ENCODE measurements at places on chromosomes 6 and 20.

DNA sequence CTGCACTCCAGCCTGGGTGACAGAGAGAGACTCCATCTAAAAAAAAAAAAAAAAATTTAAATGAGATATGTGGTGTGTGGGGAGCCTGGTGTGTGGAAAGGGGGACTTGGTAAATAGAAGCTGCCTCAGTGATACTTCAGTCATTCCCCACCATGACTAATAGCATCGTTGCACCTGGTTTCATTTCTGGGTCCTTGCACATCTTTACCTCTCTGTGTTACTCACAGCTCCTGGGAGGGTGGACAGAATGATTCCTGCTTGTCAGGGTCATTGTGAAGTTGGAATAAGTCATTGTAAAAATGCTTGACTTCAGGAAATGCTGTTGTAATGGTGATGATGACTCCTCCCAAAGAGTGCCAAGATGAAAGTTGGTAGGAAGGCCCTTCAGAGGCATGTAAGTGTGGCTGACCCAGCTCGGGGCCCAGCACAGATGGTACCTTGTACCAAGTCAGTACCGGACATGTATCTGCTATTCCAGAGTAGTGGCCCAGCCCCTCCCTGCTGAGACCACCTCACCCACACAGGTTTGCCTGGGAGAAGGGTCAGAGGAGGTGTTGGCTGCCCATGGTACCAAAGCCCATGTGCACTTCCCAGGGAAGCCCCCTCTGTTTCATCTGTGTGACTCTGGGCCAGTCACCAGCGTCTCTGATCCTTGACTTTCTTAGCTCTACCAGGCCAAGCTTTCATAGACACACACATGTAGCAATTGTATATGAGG is 48.4 kb downstream of the PLAGL2 start:
- DNase-seq = no peak

DNA sequence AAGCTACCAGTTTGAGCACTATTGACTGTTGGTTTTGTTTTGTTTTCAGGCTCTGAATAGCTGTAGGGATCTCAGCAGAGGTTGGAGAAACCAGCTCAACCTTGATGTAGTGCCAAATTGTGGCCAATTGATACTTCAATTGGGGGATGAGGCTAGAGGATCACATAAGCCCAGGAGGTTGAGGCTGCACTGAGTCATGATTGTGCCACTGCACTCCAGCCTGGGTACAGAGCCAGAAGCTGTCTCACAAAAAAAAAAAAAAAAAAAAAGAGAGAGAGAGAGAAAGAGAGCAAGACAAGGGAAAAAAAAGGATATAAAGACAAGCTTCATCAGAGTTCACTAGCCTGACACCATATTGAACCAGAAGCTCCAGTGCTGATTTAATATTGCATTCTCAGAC is 702.1 kb downstream of the FRK start:
- DNase-seq = no peak

GRCh38 chr6:11750682-11751081 is 27.9 kb downstream of the ADTRP start:
- DNase-seq = no peak

- peak; percentile 3 for DNase-seq
Measured at GRCh38 chr6:46651816-46652215, 802 bp downstream of the CYP39A1 start.

DNA sequence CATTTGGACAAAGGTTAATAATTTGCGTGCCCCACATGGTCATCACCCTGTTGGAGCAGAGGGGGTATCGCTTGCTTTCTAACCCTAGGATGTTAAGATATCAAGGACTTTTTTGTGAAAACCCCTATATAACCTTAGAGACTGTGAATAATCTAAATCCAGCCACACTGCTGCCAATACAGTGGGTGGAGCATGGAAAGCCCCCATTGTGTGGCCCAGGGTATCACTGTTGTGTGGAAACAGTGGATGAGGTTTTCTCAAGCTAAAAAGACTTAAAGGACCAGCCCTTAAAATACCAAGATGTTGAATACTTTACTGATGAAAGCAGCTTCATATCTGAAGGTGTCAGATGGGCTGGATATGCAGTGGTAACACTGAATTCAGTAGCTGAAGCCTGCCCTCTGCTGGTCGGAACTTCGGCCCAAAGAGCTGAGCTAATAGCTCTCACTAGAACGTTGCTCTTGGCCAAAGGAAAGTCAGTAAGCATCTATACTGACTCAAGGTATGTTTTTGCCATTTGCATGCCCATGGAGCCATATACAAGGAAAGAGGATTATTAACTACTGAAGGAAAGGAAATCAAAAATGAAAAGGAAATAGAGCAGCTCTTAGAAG is 695.2 kb downstream of the PHF3 start:
- peak; percentile 70 for DNase-seq

- no peak for DNase-seq
Measured at GRCh38 chr6:6901205-6901719, 206.5 kb upstream of the RREB1 start.

- DNase-seq = peak; percentile 91
Measured at GRCh38 chr6:53862662-53863462, 68.1 kb downstream of the LRRC1 start.

Measured in umbilical cord (tissue), 2 donors.